ENCODE measurements at places on chromosomes 2 and 18. TPM values are rescaled to one million over a fixed set of nuclear protein-coding genes. Genes with fewer than 3 reads are reported as not detected.

The ZNG1B gene
- 23.9 TPM for total RNA-seq

- no peak for DNase-seq
These were observed 581 bp downstream of the CAPN14 start for GRCh38 chr2:31216734-31217133.

DNA sequence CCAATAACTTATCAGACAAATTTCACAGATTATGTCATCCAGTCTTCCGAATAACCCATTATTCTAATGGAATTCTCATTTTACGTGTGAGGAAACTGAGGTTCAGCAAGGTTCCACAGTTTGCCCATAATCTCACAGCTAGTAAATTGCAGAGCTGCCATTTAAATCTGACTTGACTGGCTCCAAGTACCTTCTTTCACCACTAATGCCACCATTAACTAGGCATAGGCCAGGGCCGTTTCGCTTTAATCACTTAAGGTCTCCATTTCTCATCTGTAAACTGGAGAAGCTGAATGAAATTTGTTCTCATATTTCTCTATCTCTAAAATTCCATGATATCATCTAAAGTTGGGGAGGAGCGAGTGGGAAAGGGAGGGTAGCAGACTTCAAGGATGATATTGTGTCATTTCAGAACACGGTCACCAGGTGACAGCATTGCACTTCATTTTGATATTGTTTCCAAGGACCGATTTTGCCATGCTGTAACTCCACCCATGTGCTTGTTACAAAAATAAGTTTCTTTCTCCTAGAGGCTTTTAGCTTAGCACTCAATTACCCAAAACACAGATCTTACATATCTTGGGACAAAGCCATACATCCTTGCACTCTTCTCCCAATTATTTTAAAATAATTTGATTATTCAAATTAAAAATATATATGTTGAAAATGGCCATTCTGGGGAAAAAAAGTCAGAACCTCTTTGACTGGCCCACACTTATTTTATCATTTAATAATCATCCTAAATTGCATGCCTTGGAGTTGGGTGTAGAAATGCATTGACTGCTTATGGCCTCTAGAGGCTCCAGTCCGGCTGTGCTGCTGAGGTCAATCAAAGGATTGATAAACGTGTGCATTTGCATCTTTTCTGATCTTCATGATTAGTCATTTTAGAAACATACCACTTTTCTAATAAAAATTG is 123.8 kb downstream of the AKAIN1 start:
- peak; percentile 74 for DNase-seq

- no peak for DNase-seq
These were observed 434.2 kb downstream of the LRRTM4 start for GRCh38 chr2:77087987-77088414.
